Amygdala (tissue), 56 donors: ENCODE measurements at places on chromosomes 13 and 19.

GRCh38 chr13:75985132-75985531 is 349.0 kb downstream of the LMO7 start:
- DNase-seq, result no peak

- DNase-seq, result no peak
Observed at GRCh38 chr13:67977066-67977465, 746.9 kb upstream of the PCDH9 start.

GRCh38 chr19:2138061-2138728 is 13.2 kb downstream of the AP3D1 start:
- DNase-seq, result no peak

DNA sequence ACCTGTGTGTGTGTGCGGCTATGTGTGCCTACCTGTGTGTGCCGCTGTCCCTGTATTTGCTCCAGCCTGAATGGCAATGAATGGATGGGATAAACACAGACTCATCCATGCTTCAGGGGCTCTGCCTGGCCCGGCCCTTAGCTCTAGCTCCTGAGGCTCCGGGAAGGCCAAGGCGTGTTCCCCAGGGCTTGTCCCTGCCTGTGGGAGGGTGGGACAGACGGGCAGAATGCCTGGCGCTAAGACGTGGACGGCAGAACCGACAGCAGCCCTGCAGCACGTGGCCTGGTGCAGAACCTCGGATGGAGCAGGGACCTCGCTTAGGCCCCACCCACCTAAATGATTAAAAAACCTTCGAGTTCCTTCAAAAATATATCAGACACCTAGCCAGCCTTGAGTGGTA is 57.8 kb upstream of the C13orf46 start:
- DNase-seq, result no peak

DNA sequence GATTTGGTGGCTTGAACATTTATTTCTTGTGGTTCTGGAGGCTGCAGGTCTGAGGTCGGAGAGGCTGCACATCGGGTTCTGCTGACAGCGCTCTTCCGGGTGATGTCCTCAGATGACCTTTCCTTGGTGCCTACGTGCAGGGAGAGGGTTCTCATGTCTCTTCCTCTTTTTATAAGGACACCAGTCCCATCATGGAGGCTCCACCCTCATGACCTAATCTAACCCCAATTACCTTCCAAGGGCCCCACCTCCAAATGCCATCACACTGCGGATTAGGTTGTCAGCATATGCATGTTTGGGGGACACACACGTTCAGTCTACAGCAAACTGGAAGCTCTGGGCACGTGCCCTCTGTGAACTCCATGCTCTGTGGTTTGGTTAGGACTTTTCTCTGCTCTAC is 338.6 kb downstream of the FGF9 start:
- DNase-seq, result no peak
